Immature natural killer cell (primary cell): ENCODE measurements at places on chromosomes 5 and 9.
A peak's percentile ranks its signal among the peaks of the same experiment; 100 is the strongest.

- DNase-seq, result no peak
These were observed 306.9 kb upstream of the EFNA5 start for GRCh38 chr5:107977550-107978071.

- no peak for DNase-seq
These were observed 545 bp upstream of the OR2V1 start for GRCh38 chr5:181131514-181131913.

DNA sequence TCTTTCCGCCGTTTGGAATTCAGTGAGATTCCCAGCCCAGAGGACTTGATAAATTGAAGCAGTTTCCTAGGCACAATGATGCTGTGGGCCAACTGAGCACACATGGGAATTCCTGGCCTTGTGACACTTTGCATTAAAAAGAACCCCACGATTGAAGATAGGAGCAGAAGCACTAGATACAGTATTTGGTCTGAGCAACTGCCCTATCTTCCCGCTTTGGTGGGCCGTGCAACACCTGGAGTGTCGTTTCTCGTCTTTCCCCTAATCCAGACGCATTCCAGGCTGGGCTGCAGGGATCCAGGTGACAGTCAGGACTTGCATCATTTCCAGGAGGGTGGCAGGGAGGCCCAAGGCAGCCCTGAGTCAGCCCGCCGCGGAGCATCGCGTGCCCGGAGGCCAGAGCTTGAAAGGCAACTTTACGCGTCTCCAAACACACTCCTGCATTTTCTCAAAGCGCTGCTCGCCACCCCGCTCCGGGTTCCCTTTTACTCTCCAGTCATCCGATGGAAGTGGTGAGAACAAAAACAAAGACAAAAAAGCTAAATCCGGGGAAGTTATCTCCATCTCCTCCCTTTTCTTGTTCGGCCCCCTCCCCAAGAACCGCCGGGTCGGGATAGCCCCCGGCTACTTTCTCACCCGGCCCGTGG lies 753 bp upstream of the STC2 start:
- no peak for DNase-seq

DNA sequence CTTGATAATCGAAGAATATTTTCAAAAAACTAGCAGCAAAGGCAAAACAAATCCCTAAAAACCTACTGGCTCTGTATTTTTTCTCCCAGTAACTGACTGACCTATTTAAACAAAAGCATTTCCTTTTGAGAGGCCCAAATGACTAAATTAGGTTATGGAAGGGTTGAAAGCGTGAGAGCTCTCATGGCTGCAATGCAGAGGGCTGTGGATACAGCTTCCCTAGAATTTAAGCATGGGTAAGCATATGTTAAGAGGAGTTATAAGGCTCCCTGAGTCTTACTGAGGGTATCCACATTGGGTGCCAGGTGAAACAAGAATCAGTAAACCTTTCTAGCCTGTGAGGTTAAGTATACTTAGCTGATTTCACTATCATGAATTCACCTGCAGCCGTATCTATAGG lies 32.3 kb downstream of the SHISAL2B start:
- DNase-seq, result no peak

DNA sequence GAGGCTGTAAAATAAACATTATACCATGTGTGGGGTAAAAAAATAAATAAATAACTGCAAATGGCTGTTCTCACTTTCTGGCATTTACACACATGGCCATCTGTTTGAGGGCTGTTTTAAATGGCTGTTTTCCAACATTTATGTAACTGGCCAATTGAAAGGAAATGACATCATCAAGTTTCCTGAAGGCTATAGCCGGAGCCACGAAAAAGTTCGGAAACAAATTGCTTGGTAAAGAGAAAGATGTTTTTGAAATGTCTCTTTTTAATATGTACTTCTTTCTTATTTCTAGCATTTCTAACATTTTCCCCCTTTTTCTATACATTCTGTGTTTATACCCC lies 95.4 kb upstream of the DAB2 start:
- DNase-seq, result no peak

GRCh38 chr5:160477266-160477970 lies 55.8 kb downstream of the PTTG1 start:
- DNase-seq, result no peak

GRCh38 chr9:133683586-133684120 lies 47.5 kb downstream of the DBH start:
- DNase-seq, result no peak

- no peak for DNase-seq
These were observed 183.8 kb downstream of the NR3C1 start for GRCh38 chr5:143219696-143220095.

GRCh38 chr9:25975667-25976066 lies 297.4 kb upstream of the TUSC1 start:
- no peak for DNase-seq

GRCh38 chr5:18052569-18052968 lies 418.3 kb downstream of the TAF11L14 start:
- no peak for DNase-seq

GRCh38 chr9:6490863-6491262 lies 77.9 kb downstream of the UHRF2 start:
- no peak for DNase-seq

DNA sequence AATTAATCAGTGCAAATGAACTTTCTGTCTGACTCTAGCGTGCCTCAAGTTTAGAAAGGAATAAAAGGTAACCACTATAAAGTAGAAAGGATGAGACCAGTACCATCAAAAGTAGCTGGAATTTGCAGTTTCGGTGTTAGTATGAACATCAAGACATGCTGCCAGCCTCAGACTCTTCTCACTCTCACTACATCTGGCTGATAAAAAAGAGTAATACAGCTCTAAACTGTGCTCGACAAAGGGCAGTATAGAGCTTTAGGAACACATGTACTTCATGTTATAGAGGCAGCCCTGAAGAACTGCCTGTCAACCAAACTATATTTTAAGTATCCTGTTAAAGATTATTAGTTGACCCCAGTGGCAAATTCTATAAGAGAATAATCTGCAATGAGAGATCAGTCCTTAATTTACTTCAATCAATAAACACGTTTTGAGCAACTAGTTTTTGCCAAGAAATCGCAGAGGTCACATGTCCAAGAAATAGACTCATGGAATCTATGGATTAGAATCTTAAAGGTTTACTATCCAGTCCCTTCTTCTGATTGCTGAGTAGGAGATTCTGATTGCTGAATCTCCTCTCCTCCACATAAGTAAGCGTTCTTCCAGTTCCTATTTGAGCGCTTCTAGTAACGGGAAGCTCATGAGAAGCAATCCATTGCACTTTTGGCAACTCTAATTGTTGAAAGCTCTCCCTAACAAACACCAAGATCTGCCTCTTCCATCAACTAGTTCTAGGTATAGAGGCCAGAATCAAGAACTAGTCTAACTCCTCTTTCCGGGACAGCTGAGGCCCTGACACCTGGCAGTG lies 941 bp downstream of the XPA start:
- no peak for DNase-seq

DNA sequence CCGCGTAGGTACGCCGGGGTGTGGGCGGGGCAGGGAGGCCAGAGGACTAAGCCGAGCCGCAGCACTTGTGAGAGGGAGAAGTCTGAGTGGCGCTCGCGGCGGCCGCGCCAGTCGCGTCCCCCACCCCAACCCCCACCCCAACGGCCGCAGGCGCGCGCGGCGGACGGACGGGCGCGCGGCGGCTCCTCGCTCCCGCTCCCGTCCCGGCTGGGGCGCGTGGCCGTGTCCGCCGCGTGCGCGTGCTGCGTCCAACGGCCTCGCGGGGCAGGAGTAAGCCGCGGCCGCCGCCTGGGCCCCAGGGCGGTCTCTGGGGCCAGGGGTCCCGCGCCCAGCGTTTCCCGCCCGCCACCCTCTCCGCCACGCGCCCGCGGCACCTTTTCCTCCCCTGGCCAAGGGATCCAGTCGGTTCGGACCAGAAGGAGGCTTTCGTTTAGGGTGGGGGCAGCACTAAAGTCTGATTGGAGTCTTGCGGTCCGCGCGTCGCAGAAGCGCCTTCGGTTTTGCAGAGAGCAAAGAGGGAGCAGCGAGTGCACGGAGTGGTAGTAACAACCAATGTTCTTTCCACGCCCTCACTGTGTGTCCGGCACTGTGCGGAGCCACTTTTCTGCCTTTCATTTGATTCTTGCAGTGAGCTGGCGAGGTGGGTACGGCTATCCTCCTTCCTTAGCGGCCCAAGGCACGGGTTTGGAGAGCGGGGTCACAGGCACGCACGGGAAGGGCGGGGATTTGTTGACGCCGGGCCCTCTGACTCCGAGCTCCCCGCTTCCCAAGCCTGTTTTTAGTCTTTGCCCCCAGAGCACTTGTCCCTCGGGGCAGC lies 483 bp downstream of the G3BP1 start:
- DNase-seq, result no peak

GRCh38 chr9:121299467-121300282 lies 31.7 kb downstream of the GSN start:
- peak; percentile 30 for DNase-seq
